ENCODE measurements at places on chromosomes 3 and 15.

- no peak for DNase-seq
Observed at GRCh38 chr3:43632269-43632733, 10.5 kb upstream of the ANO10 start.

GRCh38 chr3:126956361-126956760 is 26.6 kb upstream of the PLXNA1 start:
- peak; percentile 31 for DNase-seq

- DNase-seq: no peak
Observed at GRCh38 chr3:39144748-39145380, 8.5 kb downstream of the CSRNP1 start.

GRCh38 chr15:55060836-55061235 is 135.9 kb downstream of the RSL24D1 start:
- no peak for DNase-seq

DNA sequence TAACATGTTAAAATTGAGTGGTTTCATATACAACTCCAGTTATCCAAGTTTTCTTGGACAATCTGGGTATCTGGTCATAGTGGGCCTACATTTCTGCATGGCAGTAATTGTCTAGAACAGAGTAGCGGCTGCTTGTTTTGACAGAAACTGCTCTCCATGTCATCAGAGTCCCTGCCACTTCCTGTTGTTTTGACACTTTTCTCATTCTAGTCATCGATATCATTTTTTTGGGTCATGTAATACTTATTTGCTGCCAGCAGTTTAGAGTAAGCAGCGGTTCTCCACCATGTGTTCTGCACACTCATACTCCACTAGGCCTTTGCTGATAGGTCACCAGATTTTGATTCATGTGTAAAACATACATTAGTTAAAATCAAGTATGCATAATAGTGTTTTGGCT is 81.5 kb downstream of the SLC25A26 start:
- DNase-seq: no peak

GRCh38 chr15:56598991-56599390 is 134.1 kb upstream of the MNS1 start:
- no peak for DNase-seq

GRCh38 chr3:194056731-194057415 is 79.1 kb upstream of the HES1 start:
- peak; percentile 67 for DNase-seq

GRCh38 chr3:129577925-129578786 is 28.3 kb downstream of the PLXND1 start:
- DNase-seq: no peak

- DNase-seq: no peak
Observed at GRCh38 chr3:129317848-129318247, 39.2 kb downstream of the HMCES start.

- no peak for DNase-seq
Observed at GRCh38 chr3:122942239-122942638, 85.3 kb downstream of the SEMA5B start.

DNA sequence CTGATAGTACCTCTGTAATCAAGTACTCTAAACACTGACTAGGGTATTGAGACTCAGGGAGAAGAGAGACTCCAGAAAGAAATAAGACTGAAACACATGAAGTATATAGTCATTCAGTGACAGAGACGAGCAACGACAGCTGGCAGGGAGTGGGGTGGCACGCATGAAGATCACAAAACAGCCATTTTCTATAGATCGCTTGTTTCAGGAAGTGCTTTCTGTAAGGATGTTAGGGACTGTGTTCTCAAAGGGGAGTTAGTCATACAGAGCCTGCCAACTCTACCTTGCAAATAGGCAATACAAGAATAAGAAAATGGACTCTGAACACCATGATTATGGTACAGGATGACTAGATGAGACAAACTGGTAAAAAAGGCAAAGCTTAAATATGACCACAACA is 139.5 kb downstream of the TBL1XR1 start:
- no peak for DNase-seq

GRCh38 chr3:188316021-188316722 is 162.2 kb downstream of the LPP start:
- DNase-seq: no peak

DNA sequence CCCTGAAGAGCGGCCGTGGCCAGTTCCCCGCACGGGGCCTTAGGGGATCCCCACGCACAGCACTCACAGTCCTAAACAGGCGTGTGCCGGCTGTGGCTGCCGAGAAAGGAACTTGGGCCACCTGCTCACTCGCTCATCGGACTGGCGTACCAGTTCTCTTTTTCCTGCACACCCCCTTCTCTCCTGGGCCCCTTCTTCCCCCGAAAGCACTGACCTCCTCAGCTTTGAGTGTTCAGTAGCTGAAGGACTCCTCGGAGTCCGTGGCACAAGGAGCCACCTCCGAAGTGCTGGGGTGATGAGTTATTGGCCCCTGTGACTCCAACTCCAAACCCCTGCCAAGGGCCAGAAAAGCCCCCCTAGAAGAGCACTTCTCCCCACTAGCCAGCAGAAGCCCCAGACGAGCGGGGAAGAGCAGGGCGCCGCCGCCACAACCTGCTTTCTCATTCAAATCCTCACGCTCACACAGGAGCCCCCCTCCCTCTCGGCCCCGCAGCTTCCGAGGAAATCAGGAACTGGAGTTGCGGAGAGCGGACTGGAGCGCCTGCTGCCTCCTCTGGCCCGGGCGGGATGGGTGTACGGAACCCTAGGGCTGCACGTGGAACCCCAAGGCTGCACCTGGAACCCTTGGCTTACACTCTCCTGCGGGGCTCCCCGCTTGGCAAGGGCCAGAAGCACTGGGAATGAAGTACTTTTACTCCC is at the start of gene PLCH1:
Gene PLCH1, minus strand, starts transcription at position 446 of the 699 bp plus-strand sequence. CDS start 40,847 bp downstream, outside the sequence.
- peak; percentile 66 for DNase-seq

GRCh38 chr15:65327651-65328393 is 23.3 kb downstream of the RNU5B-1 start:
- no peak for DNase-seq

GRCh38 chr15:85831415-85832113 is 36.8 kb upstream of the KLHL25 start:
- peak; percentile 39 for DNase-seq

- no peak for DNase-seq
Observed at GRCh38 chr3:71226565-71227269, 356.8 kb downstream of the FOXP1 start.

- DNase-seq: no peak
Observed at GRCh38 chr3:126353694-126354321, 3.4 kb downstream of the KLF15 start.

DNA sequence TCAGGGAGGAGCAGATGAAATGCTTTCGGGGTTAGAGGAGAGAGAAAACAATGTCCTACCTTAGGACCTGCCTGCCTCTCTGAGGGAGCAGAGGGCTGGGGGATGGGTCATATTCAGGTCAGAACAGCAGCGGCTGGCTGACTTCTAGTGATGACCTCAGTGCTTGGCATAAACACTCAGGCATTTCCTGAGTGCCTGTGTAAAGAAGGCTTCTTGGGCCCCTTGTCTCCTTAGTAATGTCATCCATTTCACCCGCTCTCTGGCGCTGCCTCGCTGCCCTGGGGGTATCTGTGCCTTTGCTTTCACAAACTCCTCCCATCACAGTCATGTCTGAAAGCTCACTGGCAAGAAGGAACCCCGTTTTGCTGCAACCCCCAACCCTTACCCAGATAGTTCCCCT is 82.9 kb upstream of the GSK3B start:
- peak; percentile 56 for DNase-seq

DNA sequence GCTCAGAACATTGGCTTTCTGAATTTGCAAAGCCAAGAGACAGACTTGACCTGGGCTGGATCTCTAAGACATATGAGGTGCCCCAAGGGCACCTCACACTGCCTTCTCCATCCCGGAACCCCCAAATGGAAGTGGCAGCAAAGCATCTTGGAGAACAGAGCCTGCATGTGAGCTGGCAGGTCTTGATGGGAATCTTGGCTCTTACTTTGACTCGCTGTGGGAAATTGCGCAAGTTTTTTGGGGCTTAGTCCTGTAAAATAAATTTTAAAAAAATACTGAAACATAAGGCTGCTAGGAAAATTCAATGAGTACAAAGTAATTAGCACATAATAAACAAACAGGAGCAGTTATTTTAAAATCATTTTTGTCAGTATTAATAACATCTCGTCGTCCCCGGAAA is 13.7 kb upstream of the SEC22A start:
- DNase-seq: no peak

DNA sequence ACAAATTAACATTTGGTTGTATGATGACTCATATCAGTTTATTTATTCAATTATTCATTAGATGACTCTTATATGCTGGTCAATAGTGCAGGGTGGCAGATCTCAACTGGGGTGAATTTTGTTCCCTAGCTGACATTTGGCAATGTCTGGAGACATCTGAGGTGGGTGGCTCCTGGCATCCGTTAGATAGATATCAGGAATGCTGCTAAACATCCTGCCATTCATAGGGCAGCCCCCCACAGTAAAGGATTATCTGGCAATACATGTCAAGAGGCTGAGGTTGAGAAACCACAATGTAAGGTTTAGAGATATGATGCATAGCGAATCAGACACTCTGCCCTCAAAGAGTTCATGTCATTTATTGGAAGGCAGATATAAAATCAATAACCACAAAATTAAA is 719.9 kb downstream of the CADM2 start:
- DNase-seq: no peak

GRCh38 chr3:134535186-134535970 is 49.5 kb downstream of the CEP63 start:
- no peak for DNase-seq

DNA sequence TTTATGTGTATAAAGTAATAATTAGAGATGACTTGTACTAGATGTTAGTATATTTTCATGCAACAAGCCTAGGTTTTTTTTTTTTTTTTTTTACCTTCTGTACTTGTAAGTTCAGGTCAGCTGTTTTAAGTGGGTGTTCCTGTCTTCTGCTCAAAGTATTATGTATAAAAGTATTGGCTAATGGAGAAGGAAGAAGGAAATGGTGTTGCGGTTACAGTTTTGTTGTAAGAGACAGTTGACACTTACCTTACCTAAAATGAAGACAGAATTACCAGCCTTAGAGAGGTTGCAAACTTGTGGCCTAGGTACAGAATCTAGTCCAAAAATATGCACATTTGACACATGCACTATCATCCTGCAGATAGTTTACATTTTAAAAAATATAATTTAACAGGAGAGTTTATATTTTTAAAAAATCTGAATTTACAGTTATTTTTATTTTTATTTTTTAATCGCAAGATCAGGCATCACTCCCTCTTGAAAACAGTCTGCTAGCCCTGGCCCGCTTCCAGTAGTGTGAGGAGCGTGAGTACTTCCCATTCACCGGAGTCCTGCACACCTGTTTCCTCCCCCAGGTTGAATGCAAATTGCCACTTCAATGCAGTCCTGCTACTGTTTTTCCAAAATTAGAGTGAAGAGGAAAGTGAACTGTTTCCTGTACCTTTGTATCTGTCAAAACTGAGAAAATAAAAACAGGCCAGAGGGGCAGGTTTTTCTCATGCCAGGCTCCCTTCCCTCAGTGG is 224.3 kb upstream of the SOX2 start:
- DNase-seq: no peak

- DNase-seq: no peak
Observed at GRCh38 chr15:28868744-28869345, 16.9 kb upstream of the APBA2 start.

DNA sequence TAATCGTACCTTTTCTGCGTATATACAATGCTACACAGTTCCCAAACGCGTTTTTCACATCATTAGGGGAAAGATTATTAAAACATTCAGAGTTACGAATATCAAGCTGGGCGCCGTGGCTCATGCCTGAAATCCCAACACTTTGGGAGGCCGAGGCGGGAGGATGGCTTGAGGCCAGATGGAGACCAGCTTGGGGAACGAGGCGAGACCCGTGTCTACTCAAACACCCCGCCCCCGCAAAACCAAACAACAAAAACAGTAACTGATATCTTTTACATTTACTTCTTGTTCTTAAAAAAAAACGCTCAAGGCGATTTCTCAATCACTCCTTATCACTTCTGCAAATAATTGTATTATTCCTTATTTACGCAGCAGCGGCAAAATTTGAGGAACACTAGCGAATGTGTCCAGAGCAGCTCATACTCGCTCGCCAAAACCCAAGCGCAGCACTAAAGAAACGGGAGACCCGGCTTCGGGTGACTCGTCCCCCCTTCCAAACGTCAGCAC is 1.2 kb downstream of the ZBTB11 start:
- DNase-seq: peak; percentile 17

GRCh38 chr15:91879158-91879557 is 25.6 kb downstream of the SLCO3A1 start:
- DNase-seq: no peak

DNA sequence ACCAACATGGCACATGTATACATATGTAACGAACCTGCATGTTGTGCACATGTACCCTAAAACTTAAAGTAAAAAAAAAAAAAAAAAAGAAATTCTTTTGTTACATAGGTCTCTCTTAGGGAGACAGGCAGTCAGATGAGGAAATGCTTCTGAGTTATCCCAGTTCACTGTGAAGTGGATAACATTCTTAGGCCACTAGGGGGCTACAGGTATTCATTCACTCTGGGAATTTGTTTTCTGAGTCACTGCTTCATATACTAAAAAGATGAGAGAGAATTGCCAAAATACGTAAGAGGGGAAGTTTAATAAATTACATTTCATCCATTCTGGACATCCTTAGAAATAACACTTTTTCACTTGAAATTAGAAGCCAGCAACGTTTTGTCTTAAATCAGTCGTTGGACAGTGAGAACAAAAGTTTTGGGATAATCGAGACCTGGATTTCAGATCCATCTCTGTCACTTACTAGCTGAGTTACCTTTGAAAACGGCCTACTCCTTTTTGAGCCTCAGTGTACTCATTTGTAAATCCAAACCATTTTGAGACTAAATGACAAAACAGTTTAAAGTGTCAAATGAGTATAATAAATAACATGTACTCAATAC is 738.4 kb upstream of the ALCAM start:
- DNase-seq: no peak

GRCh38 chr3:79534727-79535126 is 233.1 kb downstream of the ROBO1 start:
- no peak for DNase-seq

GRCh38 chr3:8635631-8636030 is 9.0 kb downstream of the SSUH2 start:
- DNase-seq: no peak

DNA sequence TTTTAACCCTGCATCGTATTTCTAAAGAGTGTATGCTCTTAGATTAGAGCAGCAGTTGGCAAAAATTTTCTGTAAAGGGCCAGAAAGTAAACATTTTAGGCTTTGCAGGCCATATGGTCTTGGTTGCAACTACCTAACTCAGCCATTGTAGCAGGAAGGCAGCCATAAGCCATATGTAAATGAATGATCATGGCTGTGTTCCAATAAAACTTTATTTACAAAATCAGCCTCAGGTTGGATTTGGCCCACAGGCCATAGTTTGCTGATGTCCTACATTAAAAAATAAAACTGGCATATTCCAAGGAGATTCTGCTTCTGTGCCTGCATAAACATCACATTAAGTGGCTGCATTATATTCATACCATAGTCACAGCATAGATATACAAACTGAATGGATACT is 134.9 kb downstream of the STT3B start:
- no peak for DNase-seq

All from prostate gland (tissue), 2 donors.